ENCODE measurements at places on chromosomes 2 and 18.
A peak's percentile ranks its signal among the peaks of the same experiment; 100 is the strongest.

- no peak for DNase-seq
Measured at GRCh38 chr18:33729556-33729955, 151.5 kb downstream of the ASXL3 start.

DNA sequence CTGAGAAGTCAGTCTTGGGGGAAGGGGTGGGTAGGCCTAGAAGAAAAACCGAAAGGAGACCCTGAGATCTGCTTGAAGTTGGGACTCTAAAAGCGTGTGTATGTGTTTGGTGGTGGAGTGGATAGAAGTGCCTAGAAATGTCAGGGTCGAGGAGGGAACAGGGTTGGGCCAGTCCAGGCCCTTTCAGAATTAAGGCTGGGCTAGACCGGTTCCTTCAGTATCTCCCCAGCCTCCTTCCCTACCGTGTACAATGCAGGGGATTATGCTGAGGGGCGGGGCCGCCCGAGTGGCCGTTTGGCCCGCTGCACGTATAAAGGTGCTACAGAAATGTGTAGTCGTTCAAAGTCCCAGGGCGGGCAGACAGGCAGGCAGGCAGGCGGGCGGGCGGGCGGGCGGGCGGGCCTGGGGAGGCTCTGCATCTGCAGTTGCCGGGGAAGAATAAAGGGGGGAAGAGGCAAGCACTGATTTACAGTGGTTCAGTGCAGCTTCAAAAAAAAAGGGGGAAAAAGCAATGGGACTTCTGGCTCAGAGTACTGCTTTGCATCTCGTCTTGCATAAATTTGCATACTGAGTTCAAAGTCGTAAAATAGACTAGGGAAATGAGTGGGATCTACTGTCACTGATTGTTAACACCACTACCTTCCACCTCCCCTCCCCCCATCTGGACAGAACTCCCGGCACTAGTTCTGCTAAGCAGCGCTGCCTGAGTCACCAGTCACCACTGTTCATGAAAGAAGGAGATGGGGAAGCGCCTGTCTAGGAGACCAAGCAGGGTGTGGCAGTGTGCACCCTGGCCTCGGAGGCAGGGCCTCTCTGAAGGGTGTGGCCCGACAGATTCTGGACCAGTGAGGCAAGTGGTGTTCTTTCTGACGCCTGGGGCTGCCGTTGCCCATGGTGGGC, 3.6 kb downstream of the IGFBP2 start:
- DNase-seq = peak; percentile 15

DNA sequence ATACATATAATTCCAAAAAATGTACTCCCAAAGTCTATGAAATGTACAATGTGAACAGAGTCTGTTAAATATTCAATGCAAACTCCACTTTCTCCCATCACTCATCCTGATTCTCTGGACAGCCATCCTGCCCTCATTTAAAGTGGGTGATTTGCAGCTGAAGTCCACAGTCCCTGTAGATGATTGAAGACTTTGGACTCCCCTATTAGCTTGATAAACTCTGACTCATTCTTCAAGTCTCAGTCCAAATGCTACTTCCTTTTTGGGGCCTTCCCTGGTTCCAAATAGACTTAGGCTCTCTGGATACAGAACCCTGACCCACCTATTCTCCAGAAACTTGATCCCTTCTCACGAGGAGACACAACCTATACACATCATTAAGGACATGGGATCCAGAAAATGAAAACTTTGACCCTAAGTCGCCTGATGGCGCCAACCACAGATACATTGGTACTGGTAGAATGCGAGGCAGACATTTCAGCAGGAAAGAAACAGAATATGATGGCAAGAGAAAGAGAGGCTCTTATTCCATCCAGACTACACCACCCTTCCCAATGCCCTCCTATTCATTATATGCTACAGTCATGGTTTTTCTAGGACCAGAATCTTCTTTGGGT, 122.7 kb downstream of the VIT start:
- peak; percentile 16 for DNase-seq

DNA sequence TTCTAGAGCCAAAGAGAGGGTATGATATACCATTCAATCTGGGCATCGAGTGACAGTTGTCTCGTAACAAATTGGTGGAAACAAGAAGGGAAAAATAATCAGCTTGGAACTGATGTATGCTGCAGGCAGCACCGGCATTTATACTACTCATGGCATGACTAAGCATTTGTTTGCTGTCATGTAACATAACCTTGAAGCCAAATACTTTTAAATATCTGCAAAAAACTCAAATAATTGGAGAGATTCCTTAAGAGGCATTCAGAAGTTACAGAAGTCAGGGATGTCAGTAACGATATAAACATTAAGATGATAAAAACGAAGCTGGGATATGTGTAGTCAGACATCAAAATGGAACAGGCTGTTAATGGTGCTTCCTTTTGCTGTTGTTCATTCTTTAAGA, 157.3 kb upstream of the MMADHC start:
- DNase-seq = peak; percentile 52

GRCh38 chr2:23464156-23464555, 79.2 kb downstream of the KLHL29 start:
- no peak for DNase-seq

GRCh38 chr2:20916604-20917286, 93.8 kb upstream of the LDAH start:
- peak; percentile 8 for DNase-seq

- DNase-seq = no peak
Measured at GRCh38 chr2:145323512-145323911, 803.6 kb upstream of the ZEB2 start.

GRCh38 chr18:21745231-21745630, 4.6 kb downstream of the MIB1 start:
- DNase-seq = no peak

GRCh38 chr18:13745696-13746095, 19.2 kb downstream of the RNMT start:
- DNase-seq = no peak

DNA sequence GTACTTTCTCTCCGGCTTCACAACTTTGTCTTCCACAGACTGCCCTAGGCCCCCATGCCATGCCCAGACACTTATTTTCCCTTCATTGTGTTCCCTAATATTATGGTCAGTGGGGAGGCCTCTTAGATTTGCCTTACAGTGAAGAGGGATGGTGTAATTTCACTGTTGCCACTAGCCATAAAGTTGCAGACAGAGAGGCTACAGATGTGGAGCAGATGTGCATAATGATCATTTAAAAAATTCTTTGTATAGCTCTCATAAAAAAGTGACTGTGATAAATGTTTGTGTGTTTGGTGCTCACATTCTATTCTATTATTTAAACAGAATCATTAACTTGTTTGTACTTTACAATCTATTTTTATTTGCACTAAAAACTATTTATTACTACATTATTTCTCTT, 67.5 kb upstream of the FN1 start:
- no peak for DNase-seq

GRCh38 chr2:128754246-128754724, 435.6 kb upstream of the HS6ST1 start:
- peak; percentile 94 for DNase-seq

- no peak for DNase-seq
Measured at GRCh38 chr2:73979686-73980085, 5.0 kb upstream of the TET3 start.

GRCh38 chr18:55337908-55338521, 250.0 kb downstream of the TCF4 start:
- DNase-seq = no peak

- DNase-seq = no peak
Measured at GRCh38 chr18:77146249-77147080, 13.9 kb upstream of the MBP start.

DNA sequence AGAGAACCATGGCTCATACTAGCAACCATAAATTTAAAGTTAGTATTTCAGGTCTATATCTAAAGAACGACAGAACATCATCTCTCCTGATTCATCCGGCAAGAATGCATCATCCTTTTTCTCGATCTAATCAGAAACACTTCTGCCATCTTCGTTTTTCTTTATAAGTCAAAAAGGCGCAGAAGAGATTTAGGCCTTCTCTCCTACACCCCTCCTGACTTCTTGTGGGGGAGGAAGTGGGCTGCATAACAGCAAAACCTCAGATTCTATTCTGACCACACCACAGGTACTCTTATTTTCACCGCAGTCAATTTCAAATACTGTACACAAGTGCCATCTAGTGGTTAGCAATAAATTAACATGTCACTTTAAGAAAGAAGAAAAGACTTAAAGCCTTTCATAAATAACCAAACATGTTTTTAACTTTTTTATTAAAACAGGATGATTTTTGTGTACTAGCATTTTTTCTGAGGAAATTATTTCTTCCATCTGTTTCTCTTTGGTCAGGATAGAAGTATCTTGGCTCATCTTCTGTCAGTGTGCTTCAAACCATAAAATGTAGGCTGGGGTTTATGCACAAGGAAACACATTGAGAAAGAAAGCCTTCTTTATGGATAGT, 48.4 kb upstream of the PIK3C3 start:
- DNase-seq = peak; percentile 78

- no peak for DNase-seq
Measured at GRCh38 chr2:235141411-235142128, 189.8 kb downstream of the SH3BP4 start.

DNA sequence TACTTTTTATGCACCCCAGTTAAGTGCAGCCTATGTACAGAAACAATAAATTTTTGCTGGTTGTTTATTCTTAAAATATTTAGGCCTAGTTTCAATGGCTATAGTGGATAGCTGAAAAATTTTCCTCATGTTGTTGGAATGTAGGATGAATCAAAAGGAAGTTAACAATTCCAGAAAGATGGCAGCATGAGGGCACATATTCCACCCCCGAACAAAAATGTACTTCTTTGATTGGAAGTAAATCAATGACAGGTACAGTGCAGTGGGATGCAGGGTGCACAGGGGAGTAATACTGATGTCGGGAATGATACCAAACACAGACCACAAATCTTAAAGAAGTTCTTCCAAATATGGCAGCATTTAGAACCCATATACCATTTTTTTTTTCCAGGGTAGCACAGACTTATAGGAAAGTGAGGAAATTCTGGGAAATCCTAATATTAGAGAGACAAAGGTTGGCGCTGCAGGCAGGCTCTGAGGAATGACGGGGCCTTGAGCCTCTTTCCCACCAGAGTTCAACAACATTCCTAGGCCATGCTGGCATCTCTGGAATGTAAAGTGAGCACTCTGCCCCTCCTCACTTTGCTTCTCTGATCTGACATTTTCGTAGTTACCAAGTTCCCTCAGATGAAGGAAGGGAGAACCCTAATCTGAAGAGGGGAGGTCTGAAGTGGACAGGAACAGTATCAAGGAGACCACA, 36.6 kb upstream of the IKZF2 start:
- DNase-seq = peak; percentile 68

DNA sequence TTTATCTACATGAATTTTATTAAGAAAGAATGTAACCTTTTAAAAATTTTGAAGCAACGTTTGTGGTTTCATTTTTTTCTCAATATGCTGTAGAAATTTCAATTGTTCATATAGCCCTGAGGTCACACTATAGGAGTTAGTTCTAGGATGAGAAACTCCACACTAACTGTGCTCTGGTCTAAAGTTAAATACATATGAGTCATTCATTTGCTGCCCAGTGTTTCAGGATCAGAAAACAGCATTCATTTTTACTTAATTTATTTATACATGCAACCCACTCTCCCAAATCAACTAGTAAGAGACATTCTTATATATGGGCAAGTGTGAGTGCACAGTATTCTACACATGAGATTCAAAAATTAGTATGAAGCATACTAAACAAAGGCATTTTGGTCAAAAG, 137.9 kb downstream of the DOCK10 start:
- DNase-seq = peak; percentile 28

DNA sequence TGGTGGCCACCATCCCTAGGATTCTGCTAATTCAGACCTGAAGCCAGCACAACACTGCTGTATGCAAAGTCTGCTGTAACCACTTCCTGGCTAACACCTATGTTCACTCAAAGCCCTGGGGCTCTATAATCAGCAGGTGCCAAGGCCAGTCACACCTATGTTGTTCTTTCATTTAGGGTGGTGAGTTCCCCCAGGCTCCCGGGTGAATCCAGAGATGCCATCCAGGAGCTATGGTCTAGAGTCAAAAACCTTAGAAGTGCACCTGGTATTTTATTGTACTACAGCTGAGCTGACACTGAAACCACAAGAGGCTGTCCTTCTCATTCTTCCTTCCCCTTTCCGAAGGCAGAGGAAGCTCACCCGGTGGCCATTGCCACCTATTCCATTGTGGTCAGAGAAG, 46.2 kb upstream of the CCDC141 start:
- DNase-seq = no peak

GRCh38 chr2:225319872-225320271, 79.6 kb upstream of the NYAP2 start:
- no peak for DNase-seq

- DNase-seq = peak; percentile 98
Measured at GRCh38 chr2:217835931-217836891, 166.6 kb downstream of the TNS1 start.

Measured in cardiac muscle cell (in vitro differentiated cells and primary cell).